NCI-H1048 (cell line): ENCODE measurements at places on chromosomes 7 and 10.

DNA sequence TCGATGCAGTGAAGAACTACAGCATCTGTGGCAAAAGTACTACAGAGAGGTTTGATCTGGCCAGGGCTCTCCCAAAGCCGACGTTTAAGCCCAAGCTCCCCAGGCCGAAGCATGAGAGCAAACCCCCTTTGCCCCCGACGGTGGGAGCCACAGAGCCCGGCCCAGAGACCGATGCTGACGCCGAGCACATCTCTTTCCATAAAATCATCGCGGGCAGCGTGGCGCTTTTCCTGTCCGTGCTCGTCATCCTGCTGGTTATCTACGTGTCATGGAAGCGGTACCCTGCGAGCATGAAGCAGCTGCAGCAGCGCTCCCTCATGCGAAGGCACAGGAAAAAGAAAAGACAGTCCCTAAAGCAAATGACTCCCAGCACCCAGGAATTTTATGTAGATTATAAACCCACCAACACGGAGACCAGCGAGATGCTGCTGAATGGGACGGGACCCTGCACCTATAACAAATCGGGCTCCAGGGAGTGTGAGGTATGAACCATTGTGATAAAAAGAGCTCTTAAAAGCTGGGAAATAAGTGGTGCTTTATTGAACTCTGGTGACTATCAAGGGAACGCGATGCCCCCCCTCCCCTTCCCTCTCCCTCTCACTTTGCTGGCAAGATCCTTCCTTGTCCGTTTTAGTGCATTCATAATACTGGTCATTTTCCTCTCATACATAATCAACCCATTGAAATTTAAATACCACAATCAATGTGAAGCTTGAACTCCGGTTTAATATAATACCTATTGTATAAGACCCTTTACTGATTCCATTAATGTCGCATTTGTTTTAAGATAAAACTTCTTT, 2.3 kb downstream of the LRRTM3 start:
- no peak for DNase-seq

DNA sequence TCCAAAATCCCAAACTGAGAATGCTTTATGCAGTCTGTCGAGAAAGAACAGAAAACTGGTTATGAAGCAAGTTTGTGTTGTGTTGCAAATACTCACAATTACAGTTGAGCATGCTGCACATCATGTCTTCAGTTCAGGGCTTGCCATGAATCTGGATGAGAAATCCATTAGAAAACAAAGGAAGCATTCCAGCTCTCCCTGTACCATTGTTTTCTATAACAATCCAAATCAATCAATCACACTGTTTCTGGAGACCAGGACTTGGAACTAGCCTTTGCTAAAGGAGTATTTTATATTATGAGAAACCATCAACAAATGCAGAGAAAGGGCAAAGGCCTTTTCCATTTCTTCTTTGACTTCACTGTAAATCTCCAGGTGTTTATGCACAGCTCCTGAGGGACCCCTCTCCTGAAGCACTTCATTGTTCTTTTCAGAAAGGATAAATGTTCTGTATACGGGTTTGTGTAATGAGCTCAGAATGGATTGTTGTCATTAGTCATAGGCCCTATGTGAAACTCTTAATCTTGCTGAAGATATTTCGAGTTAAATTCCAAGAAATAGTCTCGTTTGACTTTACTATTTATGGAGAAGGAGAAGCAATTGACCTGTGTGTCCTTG, 364.7 kb upstream of the POM121L12 start:
- no peak for DNase-seq

- no peak for DNase-seq
Observed at GRCh38 chr7:474605-475424, 44.8 kb downstream of the PDGFA start.

- no peak for DNase-seq
Observed at GRCh38 chr10:17454161-17455014, at the start of gene ST8SIA6. Gene ST8SIA6 (minus strand): TSS chr10:17454595. CDS start chr10:17454255, 340 bp downstream.

- no peak for DNase-seq
Observed at GRCh38 chr7:42315103-42315502, 78.1 kb upstream of the GLI3 start.

DNA sequence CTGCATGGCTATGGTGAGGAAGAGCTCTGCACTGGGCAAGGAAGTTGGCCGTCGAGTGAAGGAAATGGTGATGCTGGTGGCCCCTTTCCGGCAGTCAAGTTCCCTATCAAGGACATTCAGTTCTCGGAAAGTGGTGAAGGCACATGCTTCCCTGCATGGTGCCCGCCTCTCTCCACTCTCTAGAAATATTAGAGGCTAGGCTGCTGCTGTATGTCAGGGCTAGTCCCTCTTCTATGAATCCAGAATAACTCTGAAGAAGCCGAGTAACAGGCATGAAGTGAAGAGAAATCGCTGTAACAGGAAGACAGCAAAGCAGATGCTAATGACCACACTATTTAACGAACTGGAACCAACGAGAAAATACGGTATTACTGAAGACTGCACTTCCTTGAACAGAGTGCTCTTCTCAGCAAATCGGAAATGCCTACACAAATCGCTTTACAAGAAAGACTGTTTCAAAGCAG, 5.4 kb downstream of the IDI1 start:
- DNase-seq, result no peak

DNA sequence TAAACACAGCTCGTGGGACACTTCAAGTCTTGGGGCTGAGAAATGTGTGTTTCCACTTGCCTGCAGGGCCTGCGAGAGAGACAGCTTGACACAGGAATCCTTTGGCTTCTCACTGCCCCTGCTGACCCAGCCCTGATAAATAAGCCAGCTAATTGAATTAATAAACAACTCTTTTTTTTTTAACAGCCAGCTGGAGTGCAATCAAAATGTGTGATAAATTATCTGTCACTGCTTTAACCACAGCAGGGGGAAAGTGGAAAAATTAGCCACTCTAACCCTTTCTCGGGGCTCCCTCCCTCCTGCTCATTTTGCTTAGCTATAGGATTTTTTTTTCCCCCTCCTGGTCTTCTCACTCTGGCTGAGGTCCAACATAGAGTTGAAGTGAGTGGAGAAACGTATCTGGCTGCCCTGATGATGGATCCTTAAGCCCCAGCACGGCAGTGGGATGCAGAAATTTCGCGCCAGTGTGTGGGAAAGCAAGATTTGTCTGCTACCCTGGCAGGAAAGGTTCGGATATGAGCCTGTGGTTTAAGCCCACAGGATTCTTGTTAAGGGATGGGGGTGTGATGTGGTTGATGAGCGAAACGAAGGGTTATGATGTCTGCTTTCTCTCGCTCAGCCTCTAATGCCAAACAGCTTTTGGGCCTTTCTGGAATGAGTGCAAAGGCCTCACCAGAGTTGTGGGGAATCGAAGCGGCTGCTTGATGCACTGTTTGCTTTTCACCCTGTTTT, 173.8 kb downstream of the TRIL start:
- DNase-seq, result no peak

DNA sequence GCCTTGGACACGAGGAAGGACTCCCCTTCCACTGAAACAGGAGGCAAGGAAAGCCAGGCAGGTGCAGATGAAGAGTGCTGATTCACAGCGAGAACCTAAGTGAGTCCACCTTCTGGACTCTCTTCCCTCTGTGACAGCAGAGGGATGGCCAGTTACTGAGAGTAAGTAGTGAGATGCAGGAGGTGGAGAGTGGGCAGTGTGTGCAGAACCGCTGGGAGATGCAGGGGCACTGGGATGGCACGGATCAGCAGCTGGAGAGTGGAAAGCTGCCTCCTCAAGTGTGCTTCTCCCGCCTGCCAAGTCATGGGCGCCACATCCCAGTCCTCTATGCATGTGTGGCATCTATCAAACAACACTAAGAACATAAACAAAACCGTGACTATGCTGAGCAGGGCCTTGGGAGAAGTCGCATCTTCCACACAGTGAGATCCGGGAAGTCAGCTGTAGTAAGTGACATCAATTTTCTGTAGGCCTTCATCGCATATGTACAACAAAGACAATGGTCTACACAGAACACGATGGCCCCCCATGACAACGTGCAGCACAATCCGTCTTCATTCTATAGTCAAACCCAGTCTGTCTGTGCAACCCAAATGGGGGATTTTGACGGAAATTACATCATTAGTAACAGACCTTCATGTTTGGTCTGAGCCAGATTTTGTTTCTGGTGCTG, 217.4 kb upstream of the KLF14 start:
- no peak for DNase-seq

DNA sequence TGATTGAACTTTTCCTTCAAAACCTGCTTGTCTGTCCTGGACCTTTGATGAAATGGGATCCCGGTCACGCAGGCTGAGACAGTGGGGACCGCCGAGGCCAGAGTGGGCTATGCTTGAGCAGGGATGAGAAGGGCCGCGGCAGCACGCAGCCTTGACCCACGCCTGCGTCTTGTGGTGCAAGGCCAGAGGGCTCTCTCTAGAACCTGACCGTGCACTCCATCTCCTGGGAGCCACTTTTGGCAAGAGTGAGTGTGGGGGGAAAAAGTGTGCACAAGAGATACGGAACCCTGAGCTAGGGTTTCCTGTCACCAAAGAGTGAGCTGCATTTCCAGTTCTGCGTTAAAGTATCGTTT, 42.4 kb downstream of the WIPI2 start:
- DNase-seq, result no peak

- no peak for DNase-seq
Observed at GRCh38 chr7:86978808-86979506, 80.5 kb downstream of the ELAPOR2 start.

GRCh38 chr10:107616031-107616430, 451.5 kb upstream of the SORCS1 start:
- no peak for DNase-seq

DNA sequence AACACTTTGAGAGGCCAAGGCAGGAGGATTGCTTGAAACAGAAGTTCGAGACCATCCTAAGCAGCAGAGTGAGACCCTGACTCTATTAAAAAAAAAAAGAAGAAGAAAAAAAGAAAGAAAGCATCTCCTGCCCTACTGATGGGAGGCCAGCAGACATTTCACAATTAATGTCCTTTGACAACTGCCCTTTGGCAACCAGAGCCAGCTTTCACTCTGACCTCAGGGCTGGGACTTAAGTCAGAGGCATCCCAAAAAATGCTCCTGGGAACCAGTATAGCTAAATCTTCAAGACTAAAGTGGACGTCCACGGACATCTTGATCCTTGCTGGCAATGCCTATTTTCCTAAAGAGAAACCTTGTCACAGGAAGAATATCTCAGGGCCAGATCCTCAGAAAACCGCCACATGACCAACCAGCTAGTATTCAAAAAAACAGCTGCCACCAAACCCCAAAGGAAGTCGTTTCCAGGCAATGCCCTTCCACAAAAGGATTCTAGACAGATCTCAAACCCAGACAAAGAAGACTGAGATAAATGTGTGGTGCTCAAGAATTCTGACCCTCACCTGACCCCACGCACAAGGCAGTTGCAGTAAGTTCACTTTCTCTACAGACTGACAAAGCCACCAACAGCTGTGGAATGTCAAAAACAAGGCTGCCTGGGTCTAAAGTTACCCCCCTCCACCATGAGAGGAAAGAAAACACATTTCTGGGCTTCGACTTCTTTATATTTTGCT, 18.4 kb downstream of the GFRA1 start:
- DNase-seq, result no peak

DNA sequence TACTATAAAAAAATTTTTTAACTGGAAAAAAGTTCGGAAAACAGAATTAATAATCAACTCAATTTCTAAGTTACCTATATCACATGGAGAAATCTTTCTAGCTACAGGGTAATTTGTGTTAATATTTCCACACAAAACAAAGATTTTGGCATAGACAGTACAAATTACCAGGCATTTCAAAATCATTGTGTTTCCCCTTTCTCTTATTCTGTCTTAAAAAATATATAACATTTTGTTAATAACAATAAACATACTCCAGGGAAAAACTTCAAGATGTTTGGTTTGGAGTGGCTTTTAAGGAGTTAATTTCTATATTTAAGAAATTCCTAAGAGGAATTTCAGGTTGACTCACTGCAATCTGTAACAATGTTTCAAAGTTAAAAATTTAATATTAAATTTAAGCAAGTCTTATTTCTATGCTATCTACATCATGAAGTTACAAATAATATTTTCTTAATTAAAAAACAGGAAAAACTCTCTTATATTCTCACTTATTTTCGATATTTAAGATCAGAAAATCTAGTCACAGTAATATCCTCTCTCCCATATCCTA, 132.6 kb downstream of the NRBF2 start:
- DNase-seq, result no peak

- DNase-seq, result no peak
Observed at GRCh38 chr10:28094121-28094520, 95.2 kb upstream of the ODAD2 start.

- no peak for DNase-seq
Observed at GRCh38 chr10:22022257-22023032, 18.9 kb upstream of the DNAJC1 start.

GRCh38 chr10:74681917-74682627, 144.3 kb upstream of the KAT6B start:
- no peak for DNase-seq

- no peak for DNase-seq
Observed at GRCh38 chr7:111145472-111145871, 54.5 kb downstream of the LRRN3 start.

- DNase-seq, result no peak
Observed at GRCh38 chr7:113446391-113446790, 328.0 kb upstream of the SMIM30 start.

- no peak for DNase-seq
Observed at GRCh38 chr7:92682330-92682729, 92.1 kb upstream of the FAM133B start.

GRCh38 chr7:44114586-44115310, 8.6 kb downstream of the POLD2 start:
- no peak for DNase-seq

DNA sequence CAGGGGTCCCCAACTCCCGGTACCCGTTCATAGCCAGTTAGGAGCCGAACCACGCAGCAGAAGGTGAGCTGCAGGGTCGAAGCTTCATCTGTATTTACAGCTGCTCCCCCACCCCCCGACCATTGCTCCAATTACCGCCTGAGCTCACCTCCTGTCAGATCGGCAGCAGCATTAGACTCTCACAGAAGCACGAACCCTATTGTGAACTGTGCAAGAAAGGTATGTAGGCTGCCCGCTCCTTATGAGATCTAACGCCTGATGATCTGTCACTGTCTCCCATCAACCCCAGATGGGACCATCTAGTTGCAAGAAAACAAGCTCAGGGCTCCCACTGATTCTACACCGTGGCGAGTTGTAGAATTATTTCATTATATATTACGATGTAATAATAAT, 14.6 kb upstream of the AZGP1 start:
- no peak for DNase-seq

DNA sequence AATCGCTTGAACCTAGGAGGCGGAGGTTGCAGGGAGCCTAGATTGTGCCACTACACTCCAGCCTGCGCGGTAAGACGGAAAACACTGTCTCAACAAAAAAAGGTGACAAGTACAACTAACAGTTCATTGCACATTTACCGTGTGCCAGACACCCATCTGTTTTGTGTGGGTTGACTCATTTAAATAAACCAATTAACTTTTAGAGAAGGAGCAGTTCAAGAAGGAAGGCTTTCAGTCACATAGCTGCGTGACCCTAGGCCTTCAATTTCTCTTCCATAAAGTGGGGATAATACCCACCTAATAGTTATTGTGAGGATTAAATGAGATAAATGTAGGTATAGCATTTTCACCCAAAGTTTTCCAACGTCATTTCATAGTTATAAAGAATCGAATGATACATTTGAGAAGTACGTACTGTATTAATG, 52.3 kb upstream of the KDM7A start:
- DNase-seq, result no peak
